ENCODE measurements at places on chromosomes 2 and 18.
A peak's percentile ranks its signal among the peaks of the same experiment; 100 is the strongest.

GRCh38 chr2:579351-579886, 97.8 kb downstream of the TMEM18 start:
- no peak for DNase-seq

DNA sequence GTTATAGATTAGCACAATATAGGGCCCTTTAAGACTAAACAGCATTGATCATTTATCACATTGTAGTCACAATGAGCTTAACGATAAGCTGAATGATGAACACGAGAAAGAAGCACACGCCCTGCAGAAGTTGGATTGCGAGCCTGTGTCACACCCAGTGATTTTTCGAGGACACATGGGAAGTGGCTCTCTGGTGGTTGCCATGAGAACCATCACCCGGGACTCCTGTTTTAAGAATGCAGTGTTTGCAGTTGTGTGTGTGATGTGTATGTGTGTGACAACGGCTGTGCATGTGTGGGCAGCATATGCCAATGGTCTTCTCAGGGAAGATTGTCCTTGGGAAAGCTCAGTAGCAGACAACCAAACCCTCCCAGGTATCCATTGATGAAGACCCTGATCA, 69.2 kb downstream of the PDCL3 start:
- DNase-seq: no peak

DNA sequence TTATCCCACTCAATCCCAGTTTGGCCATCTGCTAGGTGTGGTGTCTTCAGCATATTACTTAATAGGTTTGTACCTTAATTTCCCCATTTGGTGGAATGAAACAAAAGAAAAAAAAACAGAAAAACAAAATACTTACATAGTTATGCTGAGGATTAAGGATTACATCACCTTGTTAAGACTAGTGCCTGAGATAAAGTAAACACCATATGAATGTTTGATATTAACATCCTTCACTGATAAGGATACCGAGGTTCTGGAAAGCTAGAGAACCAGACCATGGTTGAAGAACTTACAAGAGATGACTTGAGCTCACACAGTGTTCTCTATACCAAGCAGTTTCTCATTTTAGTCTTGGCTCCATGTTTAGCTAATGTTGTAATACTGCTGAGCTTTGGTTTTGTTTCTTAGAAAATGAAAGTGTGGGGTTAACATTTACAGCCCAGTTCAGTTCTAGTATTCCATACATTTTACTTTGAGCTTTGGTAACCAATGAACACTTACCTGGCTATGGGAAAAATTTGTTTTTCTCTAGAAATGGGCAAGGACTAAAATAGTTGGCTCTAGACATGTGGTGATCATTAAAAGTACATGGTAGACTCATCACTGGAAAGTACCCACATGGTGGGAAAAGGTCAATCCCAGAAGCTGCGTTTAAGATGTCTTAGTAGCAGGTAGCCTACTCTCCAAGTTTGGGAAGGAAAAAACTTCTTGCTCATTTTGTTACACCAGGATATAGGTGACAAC, 5.8 kb upstream of the GPD2 start:
- no peak for DNase-seq

GRCh38 chr18:13511961-13512577, 214.3 kb downstream of the FAM210A start:
- DNase-seq: no peak

DNA sequence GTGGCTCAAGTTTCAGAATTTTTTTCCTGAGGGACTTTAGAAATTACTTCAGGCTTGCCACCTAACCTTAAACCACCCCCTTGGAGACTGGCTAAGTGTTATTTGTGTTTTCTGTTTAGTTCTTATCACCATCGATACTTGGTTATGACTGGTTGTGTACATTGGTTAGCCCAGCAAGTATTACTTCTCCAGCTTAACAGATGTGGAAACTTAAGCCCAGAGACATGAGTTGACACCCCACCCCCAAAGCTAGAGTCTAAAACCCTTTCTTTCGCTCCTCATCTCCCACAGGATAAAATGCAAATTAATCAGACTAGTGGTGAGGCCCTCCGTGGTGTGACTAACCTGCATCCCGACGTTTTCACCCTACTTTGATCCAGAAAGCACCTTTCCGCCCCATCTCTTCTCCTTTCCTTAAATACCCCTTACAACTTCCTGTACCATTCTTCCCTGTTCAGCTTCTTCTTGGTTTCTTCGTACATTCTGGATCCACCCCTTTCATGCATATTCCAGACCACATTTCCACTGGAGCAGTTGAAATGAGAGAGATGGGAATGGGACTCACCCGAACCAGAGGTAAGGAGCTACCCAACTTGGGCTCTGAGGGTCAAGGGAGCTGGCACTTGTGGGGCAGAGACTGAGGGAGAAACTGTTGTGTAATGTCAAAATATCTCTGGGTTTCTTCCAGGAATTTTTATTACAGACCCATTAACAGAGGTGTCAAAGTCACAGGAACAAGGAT, 819 bp upstream of the MAP3K2 start:
- no peak for DNase-seq

- no peak for DNase-seq
Measured at GRCh38 chr2:167192833-167193232, 304.6 kb downstream of the XIRP2 start.

- DNase-seq: peak; percentile 26
Measured at GRCh38 chr2:12488352-12489318, 228.1 kb upstream of the TRIB2 start.

GRCh38 chr2:201644001-201644400, 698 bp upstream of the TMEM237 start:
- DNase-seq: no peak

DNA sequence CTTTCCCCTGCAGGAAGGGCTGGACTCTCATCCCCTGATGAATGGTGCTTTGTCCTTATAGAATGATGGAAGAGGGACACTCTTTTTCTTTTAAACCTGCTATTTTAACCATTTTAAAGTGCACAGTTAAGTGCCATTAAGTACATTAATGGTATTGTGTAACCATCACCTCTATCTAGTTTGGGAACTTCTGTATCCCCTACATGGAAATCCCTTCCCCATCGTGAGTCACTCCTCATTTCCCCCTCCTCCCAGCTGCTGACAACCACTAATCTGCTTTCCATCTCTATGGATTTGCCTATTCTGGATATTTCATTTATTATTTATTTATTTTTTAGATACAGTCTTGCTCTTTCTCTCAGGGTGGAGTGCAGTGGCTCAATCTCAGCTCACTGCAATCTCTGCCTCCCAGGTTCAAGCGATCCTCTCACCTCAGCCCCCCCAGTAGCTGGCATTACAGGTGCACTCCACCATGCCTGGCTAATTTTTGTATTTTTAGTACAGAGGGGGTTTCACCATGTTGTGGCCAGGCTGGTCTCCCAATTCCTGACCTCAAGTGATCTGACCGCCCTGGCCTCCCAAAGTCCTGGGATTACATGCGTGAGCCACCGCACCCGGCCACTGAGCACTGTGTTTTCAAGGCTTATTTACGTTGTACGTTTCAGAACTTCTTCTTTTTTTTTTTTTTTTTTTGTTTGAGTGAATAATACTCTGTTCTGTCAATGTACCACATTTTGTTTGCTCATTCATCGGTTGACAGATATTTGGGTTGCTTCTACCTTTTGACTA, 15.8 kb downstream of the DGKD start:
- no peak for DNase-seq

DNA sequence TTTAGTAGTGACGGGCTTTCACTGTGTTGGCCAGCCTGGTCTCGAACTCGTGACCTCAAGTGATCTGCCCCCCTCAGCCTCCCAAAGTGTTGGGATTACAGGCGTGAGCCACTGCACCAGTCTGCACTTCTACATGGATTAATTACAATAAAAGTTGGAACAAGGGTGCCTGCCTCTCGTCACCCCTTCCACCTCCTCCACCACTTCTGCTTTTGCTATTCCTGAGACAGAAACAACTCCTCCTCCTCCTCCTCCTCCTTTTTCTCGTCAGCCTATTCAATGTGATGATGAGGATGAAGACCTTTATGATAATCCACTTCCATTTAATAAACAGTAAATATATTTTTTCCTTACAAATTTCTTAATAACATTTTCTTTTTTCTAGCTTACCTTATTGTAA, 35.2 kb downstream of the SRBD1 start:
- DNase-seq: no peak

DNA sequence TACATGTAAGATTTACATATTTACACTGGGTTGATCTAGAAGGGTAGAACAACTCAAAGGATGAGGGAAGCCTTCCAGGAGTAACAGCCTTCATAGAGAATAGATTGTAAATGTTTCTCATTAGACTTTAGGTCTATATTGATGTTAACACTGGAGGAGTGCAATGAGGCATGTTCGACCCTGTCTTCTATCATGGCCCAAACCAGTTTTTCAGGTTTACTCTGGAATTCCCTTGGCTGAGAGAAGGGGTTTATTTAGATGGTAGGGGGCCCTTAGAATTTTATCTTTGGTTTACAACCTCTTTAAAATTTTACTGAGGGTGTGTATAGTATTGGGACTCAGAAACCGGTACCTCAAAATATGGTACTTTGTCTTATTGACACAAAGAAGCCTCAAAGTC, 634.9 kb upstream of the PIK3C3 start:
- no peak for DNase-seq

- DNase-seq: no peak
Measured at GRCh38 chr2:181357979-181358378, 99.2 kb upstream of the ITGA4 start.

DNA sequence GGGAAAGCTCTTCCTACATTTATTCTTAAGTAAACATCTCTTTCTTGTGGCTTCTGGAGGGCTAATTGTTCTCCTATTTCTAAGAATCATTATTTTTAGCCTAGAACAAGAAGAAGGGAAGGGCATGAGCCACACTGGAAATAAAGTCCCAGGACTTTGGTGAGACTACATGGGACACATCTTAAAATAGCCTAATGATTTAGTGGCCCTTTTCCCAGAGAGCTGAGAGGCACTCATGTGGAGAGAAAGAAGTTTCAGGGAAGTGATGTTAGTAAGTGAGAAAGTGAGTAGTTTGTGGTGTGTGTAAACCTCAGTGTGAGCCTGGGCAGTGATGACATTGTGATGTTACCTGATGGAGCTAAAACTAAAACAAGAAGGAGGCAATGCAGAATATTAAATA, 14.6 kb downstream of the ITGA4 start:
- DNase-seq: no peak

DNA sequence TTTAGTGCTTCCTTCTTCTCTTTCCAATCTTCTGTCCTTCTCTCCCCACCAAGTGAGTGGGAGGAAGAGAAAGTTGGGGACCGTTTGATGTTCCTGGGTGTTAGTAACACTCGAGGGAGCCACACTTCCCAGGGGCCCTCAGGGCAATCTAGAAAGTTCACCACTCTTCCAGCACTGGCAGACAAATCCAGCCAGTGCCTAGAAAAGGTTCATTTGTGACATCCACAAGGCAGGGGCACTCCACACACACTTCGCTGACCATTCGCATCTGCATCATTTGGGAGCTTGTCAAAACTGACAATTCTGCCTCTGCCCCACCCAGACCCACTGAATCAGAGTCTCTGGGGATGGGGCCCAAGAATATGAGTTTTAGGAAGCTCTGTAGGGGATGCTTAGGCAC, 86.8 kb upstream of the ST3GAL5 start:
- DNase-seq: no peak

All from stimulated activated CD4-positive, alpha-beta T cell treated with anti-CD3 and anti-CD28 coated beads, Interleukin-12 subunit alpha, Interleukin-12 subunit beta, amount 100 ng/mL, for 24 hours (primary cell).